Pulmonary artery endothelial cell (primary cell): ENCODE measurements at places on chromosomes 16 and 17. TPM values are rescaled to one million over a fixed set of nuclear protein-coding genes. Genes with fewer than 3 reads are reported as not detected.

Gene CDH13
- 62.3 and 138 TPM in 2 replicates for total RNA-seq

Gene ARHGAP44
- 0.28 and 0.53 TPM in 2 replicates for total RNA-seq

Gene HIGD1B
- not detected in 2 replicates for total RNA-seq

Gene MEIOB
- 0.40 TPM in 1 of 2 replicates, not detected in the other for total RNA-seq

Gene TP53TG3B
- total RNA-seq, result not detected in 2 replicates

Gene TEX19
- total RNA-seq, result 0.11 TPM in 1 of 2 replicates, not detected in the other

Gene CACNA1G
- 0.04 TPM in 1 of 2 replicates, not detected in the other for total RNA-seq

- DNase-seq, result no peak
Observed at GRCh38 chr17:81152288-81152828, 12.9 kb upstream of the PVALEF start.

GRCh38 chr16:84929421-84930297, 81.7 kb downstream of the ZDHHC7 start:
- DNase-seq, result no peak

DNA sequence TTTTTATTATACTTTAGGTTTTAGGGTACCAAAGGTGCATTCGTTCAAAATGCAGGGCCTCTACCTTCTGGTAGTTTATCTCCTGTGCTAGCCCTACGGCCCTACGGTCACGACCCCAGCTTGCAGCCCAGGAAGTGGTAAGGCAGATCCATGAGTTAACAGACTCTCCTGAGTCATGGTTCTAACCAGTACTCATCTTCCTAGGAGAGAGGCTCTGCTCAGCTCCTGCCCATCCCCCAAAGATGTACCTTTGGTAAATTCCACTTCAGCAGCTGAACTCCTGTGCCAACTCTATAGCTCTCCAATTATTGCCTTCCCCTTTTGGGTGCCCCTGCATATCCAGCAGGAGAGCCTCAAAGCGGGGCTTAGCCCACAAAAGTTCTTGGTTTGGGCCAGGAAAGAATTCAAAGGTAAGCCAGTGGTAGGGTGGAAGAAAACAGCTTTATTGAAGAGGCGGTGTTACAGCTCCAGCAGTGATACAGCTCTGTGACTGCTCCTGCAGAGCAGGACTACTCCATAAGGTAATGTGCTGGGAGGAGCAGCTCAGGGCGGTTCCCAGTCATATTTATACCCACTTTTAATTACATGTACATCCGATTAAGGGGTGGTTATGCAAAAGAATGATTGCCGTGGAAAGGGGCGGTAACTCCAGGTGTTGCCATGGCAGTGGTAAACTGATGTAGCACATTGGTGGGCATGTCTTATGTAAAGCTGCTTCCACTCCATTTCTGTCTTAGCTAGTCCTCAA, 241.4 kb downstream of the PMP22 start:
- no peak for DNase-seq

DNA sequence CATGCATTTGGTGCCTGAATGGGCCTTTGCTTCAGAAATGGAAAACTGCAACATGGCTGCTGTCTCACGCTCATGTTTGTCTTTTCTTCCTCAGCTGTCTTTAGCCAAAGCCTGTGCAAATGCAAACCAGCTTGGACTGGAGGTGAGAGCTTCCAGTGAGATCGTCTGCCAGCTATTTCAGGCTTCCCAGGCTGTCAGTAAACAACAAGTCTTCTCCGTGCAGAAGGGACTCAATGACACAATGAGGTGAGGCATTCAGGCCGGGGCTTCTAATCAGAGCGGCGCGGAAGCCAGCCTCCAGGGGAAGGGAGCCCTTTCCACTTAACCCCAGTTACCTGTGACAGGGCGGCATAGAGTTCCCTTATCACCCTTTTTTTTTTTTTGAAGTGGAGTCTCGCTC, 14.3 kb downstream of the CCNF start:
- DNase-seq, result no peak

- DNase-seq, result no peak
Observed at GRCh38 chr16:714558-715476, at the start of gene METRN. METRN (plus strand) TSS chr16:715118; CDS start chr16:715290, 172 bp downstream.

GRCh38 chr17:72529386-72529785, 408.6 kb downstream of the SOX9 start:
- DNase-seq, result no peak

GRCh38 chr17:47633996-47634395, 15.7 kb upstream of the KPNB1 start:
- no peak for DNase-seq

GRCh38 chr16:25478476-25478875, 213.3 kb upstream of the HS3ST4 start:
- DNase-seq, result no peak

DNA sequence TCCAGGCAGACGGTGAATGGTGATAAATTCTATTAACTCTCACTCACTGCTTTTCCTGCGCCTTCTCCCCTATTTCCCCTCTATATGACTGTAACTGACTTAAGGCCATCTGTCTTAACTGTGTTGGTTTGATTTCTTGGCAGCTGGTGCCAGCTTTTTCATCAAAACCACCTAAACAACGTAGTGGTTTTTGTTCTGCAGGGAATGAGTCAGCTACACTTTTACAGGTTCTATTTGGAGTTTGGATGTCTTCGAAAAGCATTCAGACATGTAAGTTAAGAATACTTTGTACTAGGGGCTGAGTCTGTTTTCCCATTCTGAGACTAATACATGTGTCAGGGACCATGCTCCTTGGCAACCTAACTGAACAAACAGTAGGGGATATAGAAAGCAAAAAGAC, 8.5 kb downstream of the REXO5 start:
- peak; percentile 60 for DNase-seq

- no peak for DNase-seq
Observed at GRCh38 chr17:82376042-82376730, 4.6 kb downstream of the UTS2R start.

- DNase-seq, result no peak
Observed at GRCh38 chr17:64084086-64084939, 45.6 kb downstream of the ERN1 start.

DNA sequence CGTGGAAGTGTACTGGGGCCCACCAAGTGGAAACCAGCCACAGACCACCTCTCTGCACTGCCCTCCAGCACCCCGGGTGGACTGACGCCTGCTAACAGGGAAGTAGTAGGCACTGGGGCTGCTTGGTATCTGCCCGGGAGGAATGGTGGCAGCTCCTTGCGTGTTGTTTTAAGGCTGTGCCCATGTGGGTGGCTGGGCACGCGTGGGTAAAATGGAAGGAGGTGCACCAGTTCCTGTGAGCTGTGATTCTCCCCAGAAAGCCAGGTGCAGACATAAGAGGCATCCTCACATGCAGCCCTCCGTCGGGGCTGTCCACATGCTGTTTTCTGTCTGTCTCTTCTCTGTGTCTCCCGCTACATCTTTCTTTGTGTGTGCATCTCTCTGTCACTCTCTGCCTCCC, 122.3 kb downstream of the ENGASE start:
- DNase-seq, result no peak

GRCh38 chr17:5225668-5226457, 8.8 kb downstream of the SCIMP start:
- DNase-seq, result no peak
